ENCODE measurements at places on chromosomes 6 and 20. TPM values are rescaled to one million over a fixed set of nuclear protein-coding genes. Genes with fewer than 3 reads are reported as not detected.

The DAAM2 gene
- 63.4 TPM for polyA plus RNA-seq

The DZANK1 gene
- 2.5 TPM for polyA plus RNA-seq

The NDUFAF5 gene
- polyA plus RNA-seq: 11.9 TPM

The GNMT gene
- 0.32 TPM for polyA plus RNA-seq

The FLRT3 gene
- polyA plus RNA-seq: 0.87 TPM

The FABP7 gene
- polyA plus RNA-seq: 31.2 TPM

The PTCHD4 gene
- 0.20 TPM for polyA plus RNA-seq

The ENPP3 gene
- 0.22 TPM for polyA plus RNA-seq

The ZNF311 gene
- polyA plus RNA-seq: not detected

The SLC17A1 gene
- polyA plus RNA-seq: not detected

The JAG1 gene
- 15.6 TPM for polyA plus RNA-seq

The PCMTD2 gene
- 44.4 TPM for polyA plus RNA-seq

The MOXD1 gene
- polyA plus RNA-seq: 3.3 TPM

The REM1 gene
- polyA plus RNA-seq: 0.25 TPM

The CLPSL1 gene
- polyA plus RNA-seq: not detected

The PREX1 gene
- polyA plus RNA-seq: 64.3 TPM

The SLA2 gene
- polyA plus RNA-seq: 0.49 TPM

The RFX6 gene
- not detected for polyA plus RNA-seq

The MLN gene
- not detected for polyA plus RNA-seq

The RSPO3 gene
- 0.15 TPM for polyA plus RNA-seq

The HLA-DPB1 gene
- 32.1 TPM for polyA plus RNA-seq

The HLA-DOB gene
- polyA plus RNA-seq: not detected

The CNPY3 gene
- polyA plus RNA-seq: 85.8 TPM

The ZBP1 gene
- polyA plus RNA-seq: not detected

Data from brain (organoid and tissue), 16 donors.